ENCODE measurements at places on chromosomes 6 and 20.
A peak's percentile ranks its signal among the peaks of the same experiment; 100 is the strongest.

- no peak for DNase-seq
Observed at GRCh38 chr6:125307964-125308615, 6.3 kb upstream of the HDDC2 start.

- DNase-seq = no peak
Observed at GRCh38 chr20:64191002-64191401, 26.8 kb downstream of the MYT1 start.

- no peak for DNase-seq
Observed at GRCh38 chr6:154569156-154569862, 58.8 kb upstream of the CNKSR3 start.

DNA sequence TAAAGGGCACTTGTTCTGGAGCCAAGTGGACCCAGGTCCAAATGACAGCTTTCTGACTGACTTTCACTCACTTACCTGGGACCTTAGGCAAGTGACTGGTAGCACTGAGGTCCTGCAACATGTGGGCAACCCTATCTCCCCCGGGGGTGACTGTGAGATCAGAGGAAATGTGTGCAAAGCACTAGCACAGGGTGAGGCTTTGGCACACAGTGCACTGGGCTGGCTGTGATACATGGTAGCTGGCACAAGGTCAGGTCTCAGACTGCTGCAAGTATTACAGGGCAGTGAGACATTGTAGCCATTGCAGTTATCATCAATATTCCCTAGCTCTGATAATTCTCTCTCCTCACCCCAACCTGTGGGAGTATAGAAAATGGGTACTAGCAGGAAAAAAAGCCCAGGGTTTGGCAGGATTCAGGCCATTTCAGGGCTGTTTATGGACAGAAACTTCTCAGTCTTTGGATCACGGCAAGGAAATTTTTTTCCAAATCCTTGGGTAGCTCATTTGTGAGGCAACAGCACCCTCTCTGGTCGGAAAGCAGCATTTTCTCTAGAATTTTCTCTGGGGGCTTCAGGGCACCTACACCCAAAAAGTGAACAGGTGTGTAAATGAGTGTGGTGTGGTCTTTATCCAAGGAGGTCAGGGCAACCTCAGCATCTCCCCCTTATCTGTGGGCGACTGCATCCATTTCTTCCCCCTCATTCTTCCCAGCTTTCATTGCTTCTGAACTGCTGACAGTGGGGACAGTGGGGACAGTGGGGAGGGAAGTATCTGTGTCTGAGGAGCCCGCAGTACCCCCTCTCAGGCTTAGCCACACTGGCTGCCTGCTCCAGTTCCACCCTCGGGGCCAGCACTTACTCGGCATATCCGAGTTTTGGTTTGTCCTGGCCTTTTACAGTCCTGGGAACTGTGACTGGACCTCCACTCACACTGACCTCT, 148.7 kb upstream of the PHACTR3 start:
- DNase-seq = no peak

GRCh38 chr20:63976980-63977738, 2.3 kb downstream of the SAMD10 start:
- no peak for DNase-seq

- DNase-seq = no peak
Observed at GRCh38 chr6:27140999-27141528, 106.4 kb upstream of the PRSS16 start.

DNA sequence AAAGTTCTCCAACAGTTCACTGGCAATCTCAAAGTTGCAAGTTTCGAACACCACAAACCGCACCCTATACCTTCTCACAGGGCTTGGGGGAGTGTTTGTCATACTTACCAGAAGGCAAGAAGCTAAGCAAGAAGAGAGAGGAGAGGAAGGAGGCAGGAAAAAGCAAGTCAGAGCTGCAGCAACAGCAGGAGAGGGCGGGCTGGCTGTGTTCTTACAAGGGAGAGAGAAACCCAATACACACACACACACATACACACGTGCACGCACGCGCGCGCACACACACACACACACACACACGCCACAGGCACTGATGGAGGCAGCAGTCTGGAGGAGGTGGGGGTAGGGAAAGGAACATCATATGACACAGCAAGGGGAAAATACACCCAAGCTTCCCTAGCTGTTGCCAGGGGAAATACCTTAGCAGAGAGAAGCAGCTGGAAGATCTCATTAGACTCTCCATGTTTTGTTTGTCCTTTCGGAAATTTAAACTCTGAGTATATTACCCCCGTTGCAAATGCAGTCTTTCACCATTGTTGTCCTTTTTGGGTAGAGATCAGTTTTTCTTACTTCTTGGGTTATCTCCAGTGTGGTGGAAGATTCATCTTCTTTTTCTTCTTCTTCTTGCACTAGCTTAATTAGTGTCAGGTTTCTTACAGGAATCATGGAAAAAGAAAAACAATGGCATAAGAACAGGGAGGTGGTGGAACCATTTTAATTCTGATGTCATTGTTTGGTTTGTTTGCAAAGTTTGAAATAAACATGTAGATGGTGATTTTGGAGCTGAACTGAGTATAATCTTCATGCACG, at the start of gene TXLNB:
Gene TXLNB, minus strand, starts transcription at position 186 of the 807 bp plus-strand sequence. CDS start 3,099 bp downstream, outside the sequence.
- peak; percentile 87 for DNase-seq

DNA sequence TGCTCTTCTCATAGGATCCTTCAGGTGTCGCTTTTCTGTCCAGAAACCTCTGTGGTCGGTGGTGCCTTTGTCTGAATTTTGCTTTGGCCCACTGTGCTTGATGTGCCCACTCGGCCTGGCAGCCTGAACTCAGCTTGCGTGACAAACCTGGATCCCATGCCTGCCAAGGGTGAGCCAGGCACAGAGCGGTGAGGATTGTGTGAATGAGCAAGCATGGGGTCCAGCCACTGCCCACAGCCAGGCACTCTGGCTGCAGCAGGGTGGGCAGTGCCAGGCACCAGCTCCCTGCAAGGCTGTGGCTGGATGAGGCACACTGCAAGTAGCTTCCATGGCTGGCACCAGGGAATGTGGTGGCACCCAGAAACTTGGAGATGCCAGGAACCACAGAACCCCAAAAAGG, 110.3 kb downstream of the THEMIS start:
- no peak for DNase-seq

DNA sequence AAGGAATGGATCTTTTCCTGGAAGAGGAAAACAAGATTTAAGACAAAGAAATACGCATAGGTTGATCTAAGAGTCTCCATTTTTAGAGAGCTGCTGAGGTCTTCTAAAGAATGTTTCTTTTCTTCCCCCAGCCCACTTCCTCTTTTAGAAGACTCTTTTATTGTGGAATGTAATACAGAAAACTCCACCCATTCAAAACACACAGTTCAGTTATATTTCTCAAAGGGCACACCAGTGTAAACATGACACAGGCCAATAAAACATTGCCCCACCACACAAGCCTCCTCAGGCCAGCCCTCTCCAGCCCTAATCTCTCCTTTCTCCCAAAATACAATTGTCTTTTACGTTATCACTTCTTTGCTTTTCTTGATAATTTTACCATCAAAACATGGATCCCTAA, 42.8 kb downstream of the SLC35B3 start:
- no peak for DNase-seq

DNA sequence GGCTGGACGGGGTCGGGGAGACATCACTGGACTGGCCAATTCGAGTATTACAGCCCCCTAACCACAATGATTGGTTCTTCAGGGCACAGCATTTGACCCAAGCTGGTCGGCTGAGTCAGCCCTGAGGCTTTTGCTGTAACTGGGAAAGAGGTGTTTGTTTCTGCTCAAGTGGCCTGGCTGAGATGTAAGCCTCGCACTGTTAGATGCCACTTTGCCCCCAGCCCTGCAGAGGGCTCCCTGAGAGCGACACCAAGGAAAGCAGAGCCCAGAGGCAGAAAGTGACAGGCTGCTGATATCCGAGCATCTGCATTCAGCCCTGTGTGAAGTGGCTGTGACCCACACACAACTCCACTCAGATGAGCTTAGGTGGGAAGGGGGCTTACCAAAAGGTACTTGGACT, 19.4 kb downstream of the ERGIC3 start:
- DNase-seq = no peak

DNA sequence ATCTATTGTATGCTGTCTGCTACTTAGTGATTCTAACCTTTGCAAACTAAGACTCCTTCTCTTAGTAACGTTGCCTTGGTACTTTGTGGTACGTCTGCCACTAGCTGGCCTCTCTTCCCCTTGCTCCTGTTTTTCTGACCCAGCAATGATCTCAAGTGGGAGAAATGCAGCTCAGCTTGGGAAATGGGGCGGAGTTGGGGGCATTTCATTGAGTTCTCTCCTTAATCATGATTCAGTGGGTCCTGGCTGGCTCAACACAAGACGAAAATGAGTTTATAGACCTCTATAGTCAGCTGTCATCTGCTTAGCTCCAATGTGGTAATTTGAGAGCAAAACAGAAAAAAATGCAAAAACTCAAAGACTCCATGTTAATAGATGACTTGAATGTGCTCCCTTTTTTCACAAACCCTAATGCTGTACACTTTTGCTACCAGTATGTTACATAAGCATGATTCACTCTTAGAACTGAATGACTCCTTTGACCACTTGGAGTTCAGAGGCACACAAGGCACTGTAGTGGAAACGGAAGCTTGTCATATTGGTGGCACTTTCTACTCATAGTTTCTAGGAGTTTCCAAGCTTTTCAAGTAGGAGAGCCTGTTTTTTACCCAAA, 55.3 kb upstream of the SOX4 start:
- no peak for DNase-seq

DNA sequence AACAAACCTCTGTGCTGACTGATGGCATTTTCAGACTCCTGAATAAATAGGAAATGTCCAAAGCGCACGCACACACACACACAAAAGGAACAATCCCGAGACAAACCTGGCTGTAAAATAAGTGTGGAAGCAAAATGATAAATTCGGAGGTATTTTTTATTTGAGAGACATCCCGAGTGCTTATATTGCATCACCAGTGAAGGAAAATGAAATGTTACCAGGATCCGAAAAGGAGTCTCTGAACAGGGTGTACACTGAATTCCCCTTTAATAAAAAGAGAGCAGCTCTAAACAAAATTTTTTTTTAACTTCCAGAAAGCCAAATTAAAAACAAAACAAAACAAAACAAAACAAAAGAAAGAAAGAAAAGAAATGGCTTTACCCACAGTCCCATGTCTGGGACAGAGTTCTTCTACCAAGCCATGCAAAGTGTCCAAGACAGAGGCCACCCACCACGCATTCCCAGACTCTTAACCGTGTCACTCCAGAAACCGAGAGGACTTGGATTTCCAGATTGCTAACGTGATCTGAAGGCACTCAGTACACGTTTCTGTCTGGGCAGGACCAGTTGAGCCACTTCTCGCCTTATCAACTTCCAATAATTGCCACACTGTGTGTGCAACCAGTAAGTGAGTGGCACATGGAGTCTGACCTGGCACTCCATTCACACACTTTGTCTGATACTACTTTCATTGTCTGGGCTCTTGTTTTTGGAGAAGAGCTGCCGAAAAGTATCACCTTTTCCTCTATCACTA, 817 bp downstream of the ME1 start:
- DNase-seq = no peak

- DNase-seq = no peak
Observed at GRCh38 chr6:14361297-14361696, 243.7 kb downstream of the CD83 start.

GRCh38 chr20:43949741-43950618, 35.3 kb downstream of the TOX2 start:
- peak; percentile 66 for DNase-seq

DNA sequence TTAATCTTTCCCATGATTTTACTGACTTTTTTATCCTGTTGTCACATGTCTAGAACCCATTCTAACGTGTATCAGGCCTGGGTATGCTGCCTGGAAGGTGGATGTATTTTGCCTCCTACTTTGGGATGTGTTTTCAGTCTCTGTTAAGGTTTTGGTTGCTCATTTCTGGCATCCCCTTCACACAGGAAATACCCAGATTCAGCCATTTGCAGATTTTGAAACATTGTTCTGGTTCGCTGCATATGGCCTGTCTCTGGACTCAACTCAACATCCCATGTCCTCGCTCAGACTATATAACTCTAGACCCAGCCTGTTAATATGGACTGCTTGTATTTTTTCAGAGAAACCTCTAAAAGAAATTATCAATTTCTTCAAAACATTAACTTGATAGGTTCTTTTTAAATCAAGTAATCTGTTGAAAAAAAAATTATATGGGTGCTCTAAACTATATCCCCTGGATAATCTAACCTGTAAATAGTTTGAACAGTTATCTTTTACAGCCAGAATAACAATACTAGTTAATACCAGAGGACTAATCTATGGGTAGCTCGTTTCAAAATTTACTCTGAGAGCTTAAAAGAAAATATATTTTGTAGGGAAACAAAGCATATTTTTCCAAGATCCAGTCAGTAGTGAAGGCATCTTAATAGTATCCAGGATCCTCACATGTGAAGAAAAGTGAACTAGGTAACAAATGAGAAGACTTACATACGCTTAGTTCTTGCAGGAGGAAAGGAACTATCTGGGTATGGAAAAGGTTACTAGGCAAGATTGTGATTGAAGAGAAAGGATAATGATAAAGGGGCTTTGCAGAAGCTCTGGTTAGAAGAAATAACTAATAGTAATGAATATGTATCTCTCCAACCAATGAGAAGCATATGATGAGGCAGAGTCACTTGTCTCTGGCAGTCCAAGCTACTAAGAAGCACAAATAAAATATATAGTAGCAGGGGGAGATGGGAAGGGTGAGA, 23.4 kb upstream of the HLA-DQB1 start:
- DNase-seq = no peak

GRCh38 chr6:145332011-145332410, 403.3 kb downstream of the EPM2A start:
- DNase-seq = no peak

DNA sequence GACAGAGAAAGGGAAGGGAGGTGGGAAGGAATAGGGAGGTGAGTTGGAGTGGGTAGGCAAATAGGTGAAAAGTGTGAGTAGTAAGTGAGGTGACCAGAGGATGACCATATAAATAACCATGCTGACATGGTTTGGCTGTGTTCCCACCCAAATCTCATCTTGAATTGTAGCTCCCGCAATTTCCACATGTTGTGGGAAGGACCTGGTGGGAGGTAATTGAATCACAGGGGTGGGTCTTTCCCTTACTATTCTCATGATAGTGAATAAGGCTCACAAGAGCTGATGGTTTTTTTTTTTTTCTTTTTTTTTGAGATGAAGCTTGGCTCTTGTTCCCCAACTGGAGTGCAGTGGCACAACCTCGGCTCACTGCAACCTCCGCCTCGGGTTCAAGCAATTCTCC, 21.5 kb upstream of the SMIM13 start:
- DNase-seq = no peak

DNA sequence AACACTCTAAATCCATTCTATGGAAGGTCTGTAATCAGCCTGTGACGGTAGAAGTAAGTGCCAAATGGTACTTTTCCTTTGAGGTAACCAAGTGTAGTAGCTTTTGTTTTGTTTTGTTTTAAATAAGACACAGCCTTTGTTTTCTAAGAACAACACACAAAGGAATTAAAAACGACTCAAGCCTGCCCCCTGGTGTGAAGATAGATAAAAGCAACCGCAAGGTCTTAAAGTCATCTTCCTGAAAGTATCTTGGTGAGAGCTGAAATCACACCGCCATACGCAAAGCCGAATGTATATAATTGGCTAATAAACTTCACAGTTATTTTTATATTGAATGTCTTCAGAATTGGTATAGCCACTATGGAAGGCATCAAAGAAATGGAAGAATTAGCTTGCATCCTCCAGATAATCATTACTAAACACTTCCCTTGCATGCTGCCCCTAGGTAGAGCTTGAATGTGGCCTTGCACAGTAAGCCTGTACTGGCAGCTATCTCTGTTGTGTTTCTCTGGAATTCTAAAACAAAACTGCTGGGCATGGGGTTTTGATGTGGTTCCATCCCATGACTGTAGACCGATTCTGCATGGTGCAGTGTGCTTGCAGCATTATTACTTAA, 95.6 kb downstream of the LAMP5 start:
- no peak for DNase-seq

GRCh38 chr6:55963301-55963700, 87.9 kb upstream of the BMP5 start:
- no peak for DNase-seq

- DNase-seq = no peak
Observed at GRCh38 chr6:141077355-141078333, 1055.1 kb upstream of the GJE1 start.

All from stimulated activated naive CD8-positive, alpha-beta T cell treated with anti-CD3 and anti-CD28 coated beads, Interleukin-15, amount 100 ng/mL, for 72 hours (primary cell).